Activated naive CD8-positive, alpha-beta T cell treated with anti-CD3 and anti-CD28 coated beads, Interleukin-2, amount 10 ng/mL, durations not matched to agents 7 days and 5 days (primary cell): ENCODE measurements at places on chromosomes 16 and 17.

- DNase-seq = no peak
These were observed 68.8 kb downstream of the IL21R start for GRCh38 chr16:27470567-27471431.

- no peak for DNase-seq
These were observed 8.0 kb downstream of the TNRC6A start for GRCh38 chr16:24737391-24737871.

DNA sequence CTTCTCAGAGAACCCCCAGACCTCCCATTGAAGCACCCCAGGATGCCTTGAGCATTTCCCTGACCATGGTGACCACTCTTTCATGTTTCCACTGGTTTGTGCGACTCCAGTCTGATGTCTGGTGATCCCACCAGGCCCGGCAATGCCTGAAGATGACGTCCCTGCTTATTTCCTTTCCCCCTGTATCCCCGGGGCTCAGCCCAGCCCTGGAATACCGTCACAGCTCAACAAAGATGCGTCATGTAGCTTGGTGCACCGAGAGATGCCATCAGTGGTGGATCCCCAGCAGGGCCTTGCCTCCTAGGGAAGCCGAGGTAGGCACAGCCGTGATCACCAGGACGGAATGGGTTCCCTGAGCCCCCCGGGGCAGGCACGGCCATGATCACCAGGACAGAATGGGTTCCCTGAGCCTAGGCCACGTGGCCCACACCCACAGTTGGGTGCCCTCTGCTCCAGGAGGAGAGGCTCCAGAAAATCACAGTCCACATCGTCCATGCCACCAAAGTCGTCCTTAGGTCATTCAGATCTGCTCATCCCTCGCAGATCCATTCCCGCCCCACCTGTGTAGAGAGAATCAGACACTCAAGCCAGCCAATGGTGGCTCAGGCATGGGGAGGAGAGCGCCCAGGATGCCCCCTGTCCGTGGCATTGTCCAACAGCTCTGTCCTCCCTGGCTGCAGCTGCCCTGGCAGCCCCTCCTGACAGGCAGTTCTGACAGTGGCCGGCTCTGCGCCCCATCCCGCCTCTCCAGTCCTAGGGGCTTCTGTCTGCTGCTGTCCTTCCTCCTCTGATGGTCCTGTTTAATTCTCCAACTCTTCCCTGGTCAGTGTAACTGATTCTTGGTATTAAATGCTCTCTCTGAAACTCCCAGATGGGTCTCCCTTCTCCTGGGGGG lies 261.1 kb downstream of the RBFOX3 start:
- no peak for DNase-seq

- DNase-seq = no peak
These were observed 165.3 kb upstream of the GSE1 start for GRCh38 chr16:85447693-85448313.

DNA sequence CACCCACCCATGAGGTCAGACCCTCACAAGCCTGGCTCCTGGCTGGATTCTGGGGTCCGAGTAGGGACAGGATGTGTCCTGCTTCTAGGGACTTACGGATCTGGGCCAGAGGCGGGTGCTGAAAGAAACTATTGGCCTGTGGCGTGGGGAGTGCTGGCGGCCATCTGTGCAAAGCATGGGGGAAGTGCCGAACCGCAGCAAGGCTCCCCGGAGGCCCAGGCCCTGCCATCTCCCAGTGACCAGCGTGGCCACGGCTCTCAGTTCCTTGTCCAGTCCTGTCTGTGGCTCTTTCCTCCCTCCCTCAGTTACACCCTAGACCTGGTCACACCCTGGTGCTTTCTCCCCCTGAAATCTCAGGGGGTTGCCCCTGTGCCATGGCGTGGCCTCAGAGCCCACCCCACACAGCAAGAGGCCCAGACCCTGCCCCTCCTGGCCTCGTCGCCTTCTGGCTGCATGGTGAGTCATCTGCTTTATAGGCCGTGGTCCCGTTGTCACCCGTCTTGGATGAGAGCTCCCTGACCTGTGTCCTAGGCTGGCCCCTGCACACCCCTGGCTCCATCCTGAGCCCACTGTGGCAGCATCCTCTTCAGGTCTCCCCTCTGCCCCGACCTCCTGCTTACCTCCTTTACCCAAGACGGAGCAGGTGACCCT lies 54.5 kb downstream of the PRMT7 start:
- peak; percentile 31 for DNase-seq
